ENCODE measurements at places on chromosomes 7 and 10.

DNA sequence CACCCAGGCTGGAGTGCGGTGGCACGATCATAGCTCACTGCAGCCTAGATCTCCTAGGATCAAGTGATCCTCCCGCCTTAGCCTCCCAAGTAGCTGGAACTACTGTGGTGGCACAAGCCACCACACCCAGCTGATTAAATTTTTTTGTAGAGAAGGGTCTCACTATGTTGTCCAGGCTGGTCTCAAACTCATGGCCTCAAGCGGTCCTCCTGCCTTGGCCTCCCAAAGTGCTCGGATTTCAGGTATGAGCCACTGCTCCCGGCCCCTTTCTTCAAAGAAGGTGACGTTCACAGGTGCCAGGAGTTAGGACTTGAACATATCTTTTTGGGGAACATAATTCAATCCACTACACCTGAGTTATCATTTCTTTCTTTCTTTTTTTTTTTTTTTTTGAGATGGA lies 2.9 kb upstream of the TTYH3 start:
- no peak for DNase-seq

DNA sequence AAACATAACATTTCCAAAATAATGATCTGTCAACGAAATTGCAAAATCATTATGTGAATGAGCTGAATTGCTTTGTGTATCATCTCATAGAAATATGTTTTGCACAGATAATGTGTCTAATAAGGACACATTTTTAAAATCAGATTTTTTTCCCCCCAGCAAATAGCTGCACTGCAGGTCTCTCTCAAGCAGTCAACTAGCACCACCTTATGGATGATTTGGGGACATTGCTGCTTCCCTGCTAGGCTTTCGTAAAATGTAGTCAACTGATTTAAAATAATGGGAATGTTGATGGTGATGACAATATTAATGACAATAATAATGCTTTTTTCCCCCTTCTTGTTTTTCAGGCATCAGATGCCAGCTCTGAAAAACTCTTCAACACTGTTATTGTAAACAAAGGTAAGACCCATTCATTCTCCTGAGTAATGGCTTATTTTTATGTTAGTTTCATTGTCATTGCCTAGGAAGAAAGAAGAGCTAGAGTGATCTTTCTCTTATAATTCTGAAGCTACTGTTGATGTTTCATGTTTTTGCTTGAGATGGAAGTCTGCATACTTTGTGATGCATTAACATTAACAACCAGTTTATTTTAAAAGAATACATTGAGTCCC lies 433.6 kb upstream of the GALNT17 start:
- DNase-seq: no peak

DNA sequence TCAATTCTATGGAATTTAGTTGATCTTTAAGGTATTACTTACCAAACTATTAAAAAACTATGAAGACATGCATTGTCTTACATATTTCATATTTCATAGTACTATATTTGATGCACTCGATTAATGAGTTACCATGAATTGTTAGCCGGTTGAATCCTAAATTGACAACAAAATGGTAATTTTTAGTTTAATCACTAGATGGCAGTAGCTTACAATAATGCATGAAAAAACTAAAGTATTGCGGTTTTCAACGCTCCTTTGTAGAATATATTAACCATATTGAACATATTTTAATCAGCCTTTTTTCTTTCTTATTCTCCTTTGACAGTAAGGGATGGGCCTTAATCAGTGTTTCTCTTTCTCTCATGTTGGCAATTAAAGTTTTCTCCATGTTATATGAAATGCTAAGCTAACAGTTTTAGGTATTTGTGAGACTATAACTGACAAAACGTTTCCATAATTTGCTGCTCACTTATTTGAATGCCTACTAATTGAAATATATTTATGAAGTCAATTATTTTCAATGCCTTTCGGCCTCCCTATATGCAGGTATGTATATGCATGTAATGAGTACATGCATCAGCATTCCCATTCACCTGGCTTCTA lies 48.5 kb upstream of the ARL4A start:
- DNase-seq: no peak

- no peak for DNase-seq
Measured at GRCh38 chr10:75803816-75804552, 372.6 kb downstream of the LRMDA start.

DNA sequence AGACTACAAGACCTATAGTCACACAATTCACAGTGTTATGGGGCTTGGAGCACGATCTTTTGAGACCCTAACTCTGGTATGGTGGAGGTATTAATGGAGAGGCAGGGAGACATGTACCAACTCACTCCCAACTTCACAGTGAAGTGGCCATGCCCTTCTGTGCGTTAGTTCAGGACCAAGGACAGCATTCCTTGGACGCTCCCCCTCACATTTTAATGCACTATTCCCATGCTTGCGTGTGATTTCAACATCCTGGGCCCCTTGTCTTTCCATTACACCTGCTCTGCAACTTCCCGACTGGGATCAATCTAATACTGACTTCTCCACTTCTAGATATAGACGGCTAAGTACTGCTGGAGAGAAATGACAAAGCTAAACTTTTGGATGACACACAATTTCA lies 72.7 kb downstream of the PLCE1 start:
- DNase-seq: no peak

DNA sequence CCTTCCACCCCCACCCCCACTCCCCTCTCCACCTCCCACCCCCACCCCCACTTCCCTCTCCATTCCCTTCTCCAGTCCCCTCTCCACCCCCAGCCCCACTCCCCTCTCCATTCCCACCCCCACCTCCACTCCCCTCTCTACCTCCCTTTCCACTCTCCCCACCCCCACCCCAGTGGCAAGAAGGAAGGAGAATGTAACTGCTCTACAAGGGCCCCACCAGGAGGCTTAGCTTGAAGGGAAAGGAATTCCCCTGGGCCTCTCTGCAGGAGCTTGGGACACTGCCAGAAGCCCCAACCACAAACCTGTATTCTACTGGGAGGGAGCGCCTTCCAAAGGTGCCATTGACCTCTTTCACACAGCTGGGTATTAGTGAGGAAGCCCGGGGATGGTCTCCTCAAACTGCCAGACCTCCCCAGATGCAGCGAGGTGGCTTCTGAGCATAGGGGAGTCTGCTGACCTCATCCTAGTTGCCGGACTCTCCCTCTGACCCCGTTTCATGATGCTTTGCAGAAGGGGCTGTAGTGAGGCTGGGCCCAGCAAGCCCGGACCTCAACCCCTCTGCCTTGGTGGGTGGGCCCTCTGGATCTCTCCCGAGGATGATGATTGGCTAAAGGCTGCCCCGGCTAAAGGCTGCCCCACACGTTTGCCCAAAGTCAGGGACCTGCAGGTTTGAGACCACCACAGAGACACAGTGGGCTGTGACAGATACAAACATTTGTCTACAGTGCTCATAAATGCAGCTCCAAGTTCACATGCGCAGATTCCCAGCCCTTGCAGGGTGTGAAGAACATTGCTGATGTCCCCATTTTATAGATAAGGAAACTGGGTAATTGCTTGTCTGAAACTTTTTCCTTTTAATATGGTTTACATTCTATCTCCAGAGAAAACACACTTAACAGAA lies 2.9 kb downstream of the DEPP1 start:
- DNase-seq: peak; percentile 40

DNA sequence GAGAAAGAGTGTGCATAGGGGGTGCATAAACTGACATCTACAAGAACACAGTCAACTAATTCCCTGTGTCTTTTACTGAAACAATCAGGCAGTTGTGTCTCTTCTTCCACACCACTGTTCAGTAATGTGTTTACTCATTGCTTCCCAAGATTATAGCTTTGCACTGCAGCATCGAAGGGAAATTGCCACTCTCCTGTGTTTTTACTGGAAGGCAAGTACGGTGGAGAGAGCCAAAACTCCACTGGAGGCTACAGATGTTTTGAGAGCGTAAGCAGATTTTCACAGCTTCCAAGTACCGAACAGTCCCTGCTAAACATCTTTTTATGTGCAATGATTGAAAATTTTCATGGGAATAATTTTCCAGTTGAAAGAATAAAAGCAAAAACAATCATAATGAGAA lies 510.5 kb upstream of the AKR1E2 start:
- DNase-seq: no peak

DNA sequence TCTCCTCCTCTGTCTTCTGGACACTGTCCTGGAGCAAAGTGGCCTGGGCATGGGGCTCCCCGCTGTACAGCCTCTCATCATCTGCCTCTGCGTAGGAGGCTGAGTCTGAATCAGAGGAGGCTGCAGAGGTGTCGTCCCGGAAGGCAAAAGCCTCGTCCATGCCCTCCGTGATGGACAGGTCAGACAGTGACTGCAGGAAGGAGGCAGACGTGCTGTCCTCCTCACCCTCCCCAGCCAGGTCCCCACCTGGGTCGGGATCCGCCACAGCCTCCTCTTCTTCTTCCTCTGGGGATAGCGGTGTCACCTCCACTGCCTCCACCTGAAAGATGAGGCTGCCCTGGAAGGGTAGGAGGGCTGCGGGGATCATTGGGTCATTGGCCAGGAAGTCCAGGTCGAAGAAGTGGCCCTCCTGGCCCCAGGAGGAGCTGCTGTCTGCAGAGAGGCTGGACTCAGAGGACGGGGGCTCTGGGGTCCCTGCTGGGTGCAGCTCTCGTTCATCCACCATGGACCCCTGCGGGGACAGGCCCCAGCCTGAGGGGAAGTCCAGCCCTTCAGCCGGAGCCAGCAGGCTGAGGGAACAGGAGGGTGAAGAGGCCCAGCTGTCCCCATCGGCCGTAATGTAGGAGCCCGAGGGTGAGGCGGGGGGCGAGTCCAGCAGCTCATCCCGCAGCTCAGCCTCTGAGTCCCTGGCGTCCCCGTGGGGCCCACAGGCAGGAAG lies 3.7 kb downstream of the NACAD start:
- DNase-seq: no peak

DNA sequence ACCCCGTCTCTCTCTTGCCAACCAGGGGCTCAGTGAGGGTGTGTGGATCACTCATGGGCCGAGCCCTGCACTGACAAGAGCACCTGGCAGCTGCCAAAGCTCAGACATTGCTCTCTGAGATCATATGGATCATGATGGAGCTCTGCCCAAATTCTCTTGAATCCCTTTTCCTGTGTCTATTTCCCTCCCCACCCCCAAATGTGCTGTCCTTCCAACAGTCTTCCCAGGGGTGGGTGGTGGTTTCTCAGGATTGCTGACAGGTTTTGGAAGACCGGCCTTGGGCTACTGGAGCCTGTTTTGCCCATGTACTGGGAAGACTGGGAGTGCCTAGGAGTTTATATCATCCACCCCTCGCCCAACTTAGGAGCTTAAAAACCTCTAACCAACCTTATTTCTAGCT lies 10.5 kb downstream of the ARHGAP22 start:
- DNase-seq: no peak

- DNase-seq: no peak
Measured at GRCh38 chr7:137950967-137951366, 50.9 kb downstream of the CREB3L2 start.

GRCh38 chr7:920351-921070 lies 34.0 kb downstream of the ADAP1 start:
- no peak for DNase-seq

DNA sequence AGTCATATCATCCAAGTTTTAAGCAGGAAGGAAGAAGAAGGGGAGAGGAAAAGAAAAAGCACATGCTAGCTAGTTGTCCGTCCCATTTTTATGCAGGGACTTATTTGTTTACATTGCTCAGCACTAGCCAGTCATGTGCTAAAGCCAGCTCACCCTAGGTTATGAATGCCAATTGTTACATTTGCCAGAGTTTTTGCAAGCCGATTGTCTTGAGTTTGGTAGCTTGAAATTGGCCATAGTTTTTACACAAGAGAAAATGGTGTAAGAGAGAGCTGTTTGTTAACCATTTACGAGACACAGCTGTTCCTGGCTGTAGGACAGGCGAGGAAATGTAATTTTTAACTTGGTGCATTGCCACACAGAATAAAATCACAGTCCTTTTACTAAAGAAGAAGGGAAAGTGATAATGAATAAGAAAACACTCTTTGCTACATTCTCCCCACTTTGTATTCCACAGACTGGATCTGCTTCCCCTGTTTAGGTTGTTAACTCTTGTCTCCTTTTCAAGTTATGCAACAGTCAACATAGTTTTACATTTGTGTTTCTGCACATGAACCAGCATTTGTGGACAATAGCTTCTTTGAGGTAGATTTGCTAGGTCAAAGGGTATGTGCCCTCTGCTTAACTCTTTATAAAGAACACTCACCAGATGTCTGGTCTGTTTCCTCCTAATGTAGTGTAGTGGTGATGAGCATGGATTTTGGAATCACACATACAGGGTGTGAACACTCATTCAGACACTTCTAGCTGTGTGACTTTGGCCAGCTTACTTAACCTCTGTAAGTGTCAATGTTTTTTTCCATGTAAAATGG lies 357.2 kb downstream of the LRMDA start:
- DNase-seq: no peak

- no peak for DNase-seq
Measured at GRCh38 chr10:60376221-60377041, 13.2 kb downstream of the ANK3 start.

- DNase-seq: no peak
Measured at GRCh38 chr10:119652361-119652730, 1.2 kb downstream of the BAG3 start.

DNA sequence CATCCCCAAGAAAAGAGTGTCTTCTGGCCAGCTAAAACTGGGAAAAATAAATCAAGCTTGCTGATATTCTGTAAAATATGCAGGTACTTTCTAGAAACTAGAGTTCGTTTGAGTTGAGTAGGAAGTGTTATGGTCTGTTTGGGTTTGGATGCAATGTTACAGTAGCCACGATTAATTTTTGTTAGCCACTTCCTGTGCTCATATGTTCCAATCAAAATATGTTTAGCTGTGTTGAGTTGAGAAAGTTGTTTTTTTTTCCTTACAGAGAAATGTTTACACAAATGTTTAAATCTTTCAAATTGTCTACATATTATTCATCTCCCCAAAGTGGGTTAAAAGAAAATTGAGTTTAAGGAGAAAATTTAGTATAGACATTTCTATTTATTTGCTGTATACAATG lies 11.3 kb upstream of the LAMB1 start:
- DNase-seq: no peak

GRCh38 chr7:47332681-47333553 lies 249.0 kb downstream of the TNS3 start:
- no peak for DNase-seq

DNA sequence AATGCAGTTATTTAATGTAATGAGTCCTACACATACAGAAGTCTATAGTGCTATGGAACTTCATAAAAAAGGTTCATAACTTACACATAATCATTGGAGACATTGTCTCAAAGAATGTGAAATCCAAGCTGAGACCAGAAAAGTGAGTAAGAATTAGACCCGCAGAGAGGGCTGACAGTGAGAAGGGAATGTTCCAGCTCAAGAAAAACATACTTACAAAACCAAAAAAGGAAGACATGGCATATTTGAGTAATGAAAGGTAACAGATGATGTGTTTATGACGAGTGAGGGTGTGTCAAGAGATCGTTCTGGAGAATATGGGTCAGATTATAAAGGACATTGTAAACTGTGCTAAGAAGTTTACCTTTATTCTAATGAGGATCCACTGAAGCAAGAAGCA lies 566.5 kb downstream of the ATRNL1 start:
- DNase-seq: no peak

GRCh38 chr7:99772565-99772964 lies 11.4 kb downstream of the CYP3A4 start:
- DNase-seq: no peak

DNA sequence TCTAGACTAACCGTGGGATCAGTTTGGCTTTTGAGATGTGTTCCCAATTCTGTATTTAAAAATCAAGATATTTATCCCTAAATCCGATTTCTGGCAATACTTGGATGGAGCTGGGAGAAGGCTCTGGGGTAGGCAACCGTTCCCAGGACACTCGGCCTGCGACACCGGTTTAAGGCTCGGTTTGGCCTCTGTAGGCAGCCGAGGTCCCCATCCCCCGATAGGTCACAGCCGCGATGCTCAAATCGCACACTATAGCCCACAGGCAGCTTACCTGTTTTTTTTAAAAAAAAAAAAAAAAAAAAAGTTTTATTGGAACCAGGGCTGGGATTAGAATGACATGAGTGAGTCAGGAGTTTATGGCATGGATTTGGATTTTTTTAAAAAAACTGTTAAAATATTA lies 729 bp upstream of the TAF3 start:
- DNase-seq: no peak
